LoVo (cell line): ENCODE measurements at places on chromosomes 11 and 22.

GRCh38 chr11:33109294-33109895 is 51.9 kb downstream of the CSTF3 start:
- no peak for DNase-seq

- DNase-seq, result no peak
These were observed 710 bp upstream of the DGCR2 start for GRCh38 chr22:19122752-19123492.

DNA sequence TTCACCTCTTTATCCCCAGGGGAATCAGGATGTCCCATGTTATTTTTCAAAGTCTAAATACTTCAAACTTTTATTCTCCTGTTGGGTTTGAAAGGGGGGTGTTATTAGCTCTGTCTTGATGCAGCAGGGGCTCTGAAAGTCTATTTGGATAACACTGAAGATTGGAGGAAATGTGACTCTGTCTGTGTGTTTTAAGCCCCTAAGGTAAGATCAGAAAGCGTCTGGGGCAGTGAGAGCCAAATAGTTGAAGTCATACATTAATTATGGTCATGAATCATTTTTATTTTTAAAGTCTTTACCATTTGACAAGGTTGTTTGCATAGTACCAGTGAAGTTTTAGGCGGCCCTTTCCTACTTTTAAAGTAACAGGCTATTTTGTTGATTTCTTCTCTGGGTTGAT is 139.0 kb downstream of the UVRAG start:
- DNase-seq, result no peak

DNA sequence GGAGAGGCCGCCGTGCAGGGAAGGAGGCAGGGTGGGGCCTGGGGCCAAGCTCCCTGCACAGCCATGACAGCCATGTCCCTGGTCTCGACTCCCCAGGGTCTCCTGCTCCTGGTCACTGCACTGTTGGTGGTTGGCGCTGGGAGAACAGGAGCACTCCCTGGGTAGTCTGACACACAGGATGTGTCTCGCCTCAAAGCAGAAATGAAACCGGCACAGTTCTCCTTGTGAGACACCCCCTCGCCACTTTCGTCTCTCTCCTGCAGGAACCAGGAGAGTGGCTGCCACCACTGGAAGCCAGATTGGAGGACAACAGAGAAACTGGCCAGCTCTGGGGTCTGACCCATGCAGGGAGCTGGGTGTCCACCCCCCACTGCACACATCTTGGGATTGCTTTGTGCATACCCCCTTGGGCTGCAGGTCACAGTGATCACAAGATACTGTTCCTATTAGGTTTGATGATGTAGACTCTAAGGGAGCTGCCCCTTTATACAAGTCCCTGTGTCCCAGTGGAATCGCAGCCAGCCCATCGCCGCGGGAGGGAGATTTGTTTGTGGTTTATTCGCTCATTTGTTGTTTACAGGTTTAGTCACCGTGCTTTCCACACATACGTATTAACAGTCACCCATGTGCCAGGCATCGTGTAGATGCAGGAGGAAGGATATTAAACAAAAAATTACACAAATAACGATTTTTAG is 27.0 kb upstream of the YWHAH start:
- no peak for DNase-seq

DNA sequence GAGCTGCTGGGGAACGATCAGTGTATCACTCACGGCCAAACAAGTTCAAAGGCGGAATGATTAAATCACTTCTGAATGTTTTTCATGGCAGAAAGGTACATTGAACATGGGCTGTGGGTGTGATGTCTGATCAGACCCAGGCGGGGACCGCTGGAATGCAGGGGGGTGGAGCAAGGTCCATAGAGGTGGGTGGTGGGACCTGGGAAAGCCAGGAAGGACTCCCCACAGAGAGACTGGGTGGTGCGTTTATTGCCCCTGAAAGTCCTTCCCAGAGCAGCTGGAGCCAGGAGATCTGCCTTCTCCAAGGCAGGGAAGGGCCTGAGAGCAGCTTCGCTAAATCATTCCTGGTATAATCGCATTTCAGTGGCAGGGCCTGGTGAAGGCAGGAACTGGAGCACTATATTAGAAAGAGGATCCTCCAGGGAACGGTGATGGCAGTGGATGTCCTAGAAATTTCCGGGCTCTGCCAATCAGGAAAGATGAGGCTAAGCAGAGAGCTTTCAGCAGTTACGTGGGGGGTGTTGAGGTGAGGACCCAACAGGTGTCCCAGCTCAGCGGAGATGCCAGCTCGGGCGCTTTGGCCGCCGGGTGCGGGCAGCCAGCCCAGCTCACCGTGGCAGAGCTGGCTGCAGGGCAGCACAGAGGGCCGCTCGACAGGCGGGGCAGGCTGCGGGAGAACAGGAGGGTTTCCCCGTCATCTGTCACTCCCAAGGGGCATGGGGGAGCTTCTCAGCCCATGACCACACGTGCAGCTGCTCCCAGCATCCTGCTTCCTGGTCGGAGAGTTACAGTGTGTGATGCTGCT is 271.7 kb downstream of the CTTN start:
- DNase-seq, result no peak

- no peak for DNase-seq
These were observed 3.7 kb downstream of the TMEM123 start for GRCh38 chr11:102448869-102449224.

GRCh38 chr11:7604331-7604955 is 68.9 kb downstream of the CYB5R2 start:
- peak; percentile 15 for DNase-seq

DNA sequence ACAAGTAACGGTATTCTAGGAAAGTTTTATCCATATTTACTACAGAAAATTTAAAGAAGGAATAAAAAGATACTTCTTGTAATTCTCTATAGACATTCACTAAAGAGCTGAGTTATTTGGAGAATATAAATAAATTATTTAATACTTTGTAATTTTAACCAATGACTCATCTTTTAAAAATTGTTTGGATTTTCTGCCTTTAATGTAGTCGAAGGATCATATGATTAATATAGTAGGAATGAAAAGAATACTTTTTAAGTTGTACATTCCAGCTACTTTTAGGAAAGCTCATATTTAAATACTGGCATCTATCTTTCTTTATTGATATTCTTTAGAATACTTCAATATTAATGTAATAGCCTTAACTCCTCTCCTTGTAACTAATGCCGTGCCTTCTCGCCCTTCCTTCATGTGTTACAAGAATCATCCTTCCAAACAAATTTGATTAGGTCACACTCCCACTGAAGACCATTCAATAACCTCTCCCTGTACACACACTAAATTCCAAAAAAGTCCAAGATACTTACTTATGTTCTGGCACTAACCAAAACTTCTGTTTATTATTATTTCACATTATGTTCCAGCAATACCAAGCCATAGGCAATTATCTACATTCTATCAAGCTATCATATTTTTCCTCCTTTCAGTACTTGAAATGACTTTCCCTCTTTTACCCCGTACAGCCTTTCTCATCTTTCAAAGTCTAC is 501.9 kb downstream of the CNTN5 start:
- no peak for DNase-seq

- DNase-seq, result no peak
These were observed 14.9 kb downstream of the DNAJB13 start for GRCh38 chr11:73965764-73966121.

- no peak for DNase-seq
These were observed 118.1 kb downstream of the ETS1 start for GRCh38 chr11:128469220-128469619.

GRCh38 chr11:69207165-69207889 is 51.6 kb downstream of the SMIM38 start:
- DNase-seq, result no peak

- no peak for DNase-seq
These were observed 246.9 kb downstream of the CADM1 start for GRCh38 chr11:115257270-115257669.

DNA sequence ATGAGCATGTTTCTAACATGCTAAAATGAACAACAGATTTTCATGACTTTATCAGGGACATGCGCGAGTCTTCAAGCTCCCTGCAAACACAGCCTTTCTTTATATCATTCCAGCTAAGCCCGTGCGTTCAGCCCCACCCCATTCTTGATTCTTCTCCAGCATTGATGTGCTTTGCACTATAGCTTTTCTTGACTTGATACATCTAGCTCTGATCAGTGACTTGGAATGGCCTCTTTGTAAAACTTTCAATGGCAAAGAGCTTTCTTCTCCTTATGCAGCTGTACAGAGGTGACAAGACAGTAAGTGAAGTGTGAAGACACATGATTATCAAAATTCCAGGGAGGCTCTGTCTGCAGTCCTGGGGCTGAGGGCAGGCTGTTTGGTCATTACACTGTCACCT is 561.0 kb downstream of the OPCML start:
- DNase-seq, result no peak

DNA sequence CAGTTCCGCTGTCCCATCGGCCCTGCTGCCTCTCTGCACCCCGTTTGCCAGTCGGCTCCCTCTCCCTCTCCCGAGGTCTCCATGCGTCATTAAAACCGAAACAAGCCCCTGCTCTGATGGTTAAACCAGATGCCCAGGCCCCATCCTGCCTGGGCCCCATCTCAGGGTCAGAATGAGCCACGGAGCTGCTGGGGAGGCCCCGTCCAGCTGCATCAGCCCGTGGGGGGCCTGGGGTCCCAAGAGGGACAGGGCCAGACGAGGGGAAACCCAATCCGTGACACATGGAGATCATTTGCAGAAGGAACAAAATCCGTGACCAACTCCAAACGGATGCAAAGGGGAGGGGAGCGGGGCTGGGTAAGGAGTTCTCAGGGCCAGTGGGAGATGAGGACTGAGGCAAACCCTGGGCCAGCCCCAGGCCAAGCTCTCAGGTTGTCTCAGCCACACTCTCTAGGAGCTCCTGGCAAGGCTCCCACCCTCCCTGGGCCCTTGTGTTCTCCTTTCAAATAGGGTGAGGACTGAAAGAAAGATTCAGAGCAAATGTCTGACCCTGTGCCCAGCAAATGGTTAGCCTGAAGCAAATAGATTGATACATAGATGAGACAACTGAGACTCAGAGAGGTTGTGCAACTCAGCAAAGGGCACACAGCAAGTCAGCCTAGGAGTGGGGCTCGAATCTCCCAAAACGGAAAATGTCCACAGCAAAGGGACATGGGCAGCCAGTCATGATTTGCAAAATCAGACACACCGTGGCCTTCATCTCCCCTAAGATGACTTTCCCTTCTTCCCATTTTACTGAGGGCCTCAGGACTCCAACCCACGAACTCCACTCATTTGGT is 162.1 kb downstream of the MN1 start:
- no peak for DNase-seq

DNA sequence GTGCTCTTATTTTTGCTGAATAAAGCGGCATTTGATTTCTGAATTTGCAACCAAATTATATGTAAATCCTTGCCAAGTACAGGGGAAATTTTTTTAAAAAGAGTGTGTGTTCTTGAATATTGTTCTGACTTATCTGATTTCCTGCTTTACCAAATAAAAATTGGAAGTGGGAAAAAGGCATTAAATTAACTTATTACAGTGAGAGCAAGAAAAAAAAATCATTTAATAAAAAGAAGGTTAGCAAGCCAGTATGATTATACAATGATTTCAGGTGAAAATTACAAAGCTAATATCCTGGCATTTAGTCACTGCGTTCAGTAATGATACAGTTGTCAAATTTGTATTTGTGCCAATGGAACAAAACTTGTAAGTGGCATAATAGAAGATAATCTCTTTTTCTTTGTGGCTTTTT is 82.1 kb upstream of the PPARA start:
- DNase-seq, result no peak

- DNase-seq, result no peak
These were observed 19.9 kb downstream of the TRAF6 start for GRCh38 chr11:36490026-36490806.

- DNase-seq, result peak; percentile 61
These were observed 36.6 kb downstream of the RPL27A start for GRCh38 chr11:8719211-8719649.

GRCh38 chr11:44434191-44434590 is 124.3 kb upstream of the ALX4 start:
- no peak for DNase-seq

GRCh38 chr11:100719362-100719761 is 32.3 kb downstream of the ARHGAP42 start:
- DNase-seq, result no peak

- no peak for DNase-seq
These were observed 32.7 kb downstream of the TBC1D22A start for GRCh38 chr22:46795140-46795539.
